ENCODE measurements at places on chromosomes 12 and 14.

GRCh38 chr12:53601296-53601847 is 24.8 kb downstream of the ATF7 start:
- no peak for DNase-seq

- no peak for DNase-seq
Observed at GRCh38 chr12:65892841-65893251, 68.6 kb downstream of the HMGA2 start.

DNA sequence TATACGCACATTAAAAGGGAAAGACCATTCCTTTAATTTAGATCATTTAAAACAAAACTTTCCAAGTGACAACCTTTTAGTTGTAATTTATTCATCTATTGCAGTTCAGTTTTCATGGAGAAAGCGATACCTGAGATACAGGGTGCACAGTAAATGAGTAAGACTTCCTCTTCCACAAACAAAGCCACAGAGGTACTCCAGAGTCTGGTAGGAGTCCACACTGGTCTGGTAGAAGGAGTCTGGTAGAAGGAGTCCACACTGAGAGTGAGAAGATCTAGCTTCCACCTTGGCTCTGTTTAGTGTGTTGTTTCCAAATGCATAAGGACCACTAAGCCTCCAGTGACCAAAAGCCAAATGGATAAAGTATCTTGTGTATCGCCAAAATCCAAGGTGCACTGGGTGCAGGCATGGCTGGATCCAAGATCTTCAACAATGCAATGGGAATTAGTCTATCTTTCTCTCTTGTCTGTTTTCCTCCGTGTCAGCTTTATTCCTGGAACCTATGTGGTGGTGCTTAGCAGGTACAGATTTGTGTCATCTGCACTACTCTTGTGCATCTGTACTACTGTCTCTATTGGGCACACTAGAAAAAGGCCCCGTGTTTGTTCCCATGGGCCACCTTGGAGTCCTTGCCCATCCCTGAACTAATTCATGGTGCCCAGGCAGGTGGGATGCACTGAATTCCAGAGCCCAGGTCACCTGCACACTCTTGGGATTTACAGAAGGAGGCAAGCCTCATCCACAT is 331.1 kb downstream of the BCL11B start:
- no peak for DNase-seq

GRCh38 chr12:49827401-49828099 is 663 bp downstream of the NCKAP5L start:
- DNase-seq: no peak

DNA sequence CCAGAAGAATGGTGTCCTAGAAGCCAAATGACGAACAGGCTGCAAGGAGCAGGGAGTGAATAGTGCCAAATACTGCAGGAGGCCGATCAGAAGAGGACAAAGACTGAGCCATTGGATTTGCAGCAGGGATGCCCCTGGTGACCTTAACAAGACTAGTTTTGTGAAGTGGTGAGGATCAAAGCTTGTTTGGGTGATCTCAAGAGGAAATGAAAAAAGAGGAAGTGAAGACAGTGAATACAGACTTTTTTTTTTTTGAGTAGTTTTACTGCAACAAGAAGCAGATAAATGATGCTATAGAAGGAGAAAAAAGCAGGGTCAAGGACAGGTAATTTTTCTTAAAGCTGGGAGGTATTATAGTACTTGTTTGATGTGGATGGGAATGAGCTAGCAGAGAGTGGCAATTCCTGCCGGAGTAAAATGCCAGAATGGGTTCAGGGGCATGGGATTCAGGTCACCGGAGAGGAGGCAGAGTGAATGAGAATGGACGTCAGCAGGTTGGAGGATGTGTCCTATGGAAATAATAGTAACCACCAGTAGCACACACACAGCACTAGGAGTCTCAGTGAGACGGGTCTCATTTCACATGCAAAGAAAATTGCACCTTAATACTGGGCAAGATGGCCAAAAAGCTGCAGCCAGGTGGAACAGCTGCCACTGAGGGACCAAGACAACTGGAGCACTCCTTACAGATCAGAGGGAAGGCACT is 345.8 kb upstream of the CCDC196 start:
- no peak for DNase-seq

GRCh38 chr12:104536841-104537240 is 80.1 kb downstream of the CHST11 start:
- DNase-seq: no peak

- DNase-seq: no peak
Observed at GRCh38 chr12:2170376-2170775, 117.6 kb downstream of the CACNA1C start.

DNA sequence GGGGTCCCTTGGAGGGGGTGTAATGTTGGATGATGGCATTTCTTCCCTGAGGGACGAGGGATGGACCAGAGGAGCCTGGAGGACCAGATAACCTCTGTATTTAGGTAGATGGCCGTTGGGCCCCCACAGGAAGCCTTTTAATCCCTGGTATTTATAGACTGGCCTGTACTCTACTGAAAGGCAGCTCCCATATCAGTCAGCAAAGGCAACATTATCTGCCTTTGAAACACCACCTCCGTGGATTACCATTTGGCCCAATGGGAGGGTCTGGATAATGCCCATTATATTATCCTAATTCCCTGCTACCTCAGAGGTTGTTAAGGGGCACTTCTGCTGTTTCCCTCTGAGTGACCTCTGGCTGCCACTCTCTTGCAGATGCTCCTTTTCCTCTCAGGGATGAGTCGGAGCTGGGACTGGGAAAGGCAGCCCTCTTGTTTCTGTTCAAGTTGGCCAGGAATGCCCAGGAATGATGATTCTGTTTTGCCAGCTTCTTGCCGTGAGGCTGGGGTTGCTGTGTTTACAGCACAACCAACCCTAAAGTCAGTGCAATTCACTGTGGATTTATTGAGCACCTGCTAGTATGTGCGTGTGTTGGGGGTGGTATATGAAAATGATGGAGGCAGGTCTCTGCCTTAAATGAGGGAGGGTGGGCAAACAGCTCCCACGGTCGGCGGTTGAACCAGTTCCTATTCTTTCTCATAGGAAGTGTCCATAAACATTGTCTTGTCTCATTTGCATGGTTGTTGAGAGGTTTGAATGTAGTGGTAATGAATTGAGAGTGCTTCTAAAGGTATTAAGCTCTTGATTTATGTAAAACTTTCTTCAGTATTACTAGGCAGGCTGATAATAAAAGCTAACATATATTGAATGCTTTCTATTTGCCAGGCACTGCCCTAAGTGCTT is 18.1 kb downstream of the SUSD6 start:
- no peak for DNase-seq

GRCh38 chr12:6952863-6953441 is 1.8 kb downstream of the PTPN6 start:
- no peak for DNase-seq

- no peak for DNase-seq
Observed at GRCh38 chr12:57622293-57623245, 10.4 kb downstream of the B4GALNT1 start.

- DNase-seq: peak; percentile 43
Observed at GRCh38 chr12:114163771-114164170, 197.6 kb upstream of the RBM19 start.

- DNase-seq: no peak
Observed at GRCh38 chr14:100103250-100104005, 38.2 kb downstream of the EVL start.

- no peak for DNase-seq
Observed at GRCh38 chr12:93686572-93687356, 9.6 kb downstream of the CRADD start.

- DNase-seq: no peak
Observed at GRCh38 chr12:50057000-50057841, at the start of gene ASIC1. Gene ASIC1, plus strand, starts transcription at chr12:50057596. Its CDS starts 1,171 bp downstream, at chr12:50058767.

DNA sequence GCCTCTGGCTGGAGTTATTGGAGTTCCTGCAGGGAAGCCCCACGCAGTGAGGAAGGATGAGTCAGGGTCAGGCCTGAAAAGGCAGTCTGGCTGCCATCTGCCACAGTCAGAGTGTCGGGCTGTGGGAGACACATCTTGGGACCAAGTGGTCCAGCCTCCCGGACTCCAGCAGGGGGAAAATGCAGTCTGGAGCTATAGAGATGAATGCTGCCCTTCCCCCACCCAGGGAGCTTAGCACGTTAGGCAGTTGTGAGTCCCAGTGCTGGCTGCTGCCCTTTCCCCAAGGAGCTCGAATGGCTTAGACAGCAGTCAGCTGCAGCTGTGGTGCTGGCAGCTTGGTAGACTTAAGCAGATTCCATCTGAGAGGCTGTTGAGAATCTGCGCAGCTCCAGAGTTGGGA is 8.2 kb upstream of the NTS start:
- DNase-seq: no peak

- no peak for DNase-seq
Observed at GRCh38 chr14:90061685-90062126, at the start of gene KCNK13. Gene KCNK13, plus strand, starts transcription at chr14:90061994. Its CDS starts 212 bp downstream, at chr14:90062206.

DNA sequence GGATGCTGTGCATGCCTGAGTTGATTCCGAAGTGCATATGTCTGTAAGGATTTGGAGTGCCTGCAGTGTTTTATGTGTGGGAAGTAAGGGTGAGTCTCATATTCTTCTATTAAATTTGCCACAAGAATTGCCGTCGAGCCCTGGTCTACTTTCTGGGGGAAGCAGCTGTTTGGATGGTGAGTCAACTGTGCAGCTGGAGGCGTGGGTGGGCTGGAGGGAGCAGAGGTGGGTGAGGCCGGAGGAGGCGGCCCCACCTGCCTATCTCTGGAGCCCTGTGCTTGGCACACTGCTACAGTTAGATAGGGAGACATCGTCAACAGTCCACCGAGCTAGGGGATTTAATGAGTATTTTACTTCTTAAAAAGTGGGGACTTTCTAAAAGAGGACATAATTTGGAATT is 9.7 kb downstream of the GLRX5 start:
- DNase-seq: no peak

GRCh38 chr12:27193854-27194544 is 50.1 kb upstream of the STK38L start:
- no peak for DNase-seq

- no peak for DNase-seq
Observed at GRCh38 chr14:34161351-34162082, 210.6 kb upstream of the EGLN3 start.
